IPS DF 6.9 (cell line): ENCODE measurements at places on chromosomes 4 and X.

DNA sequence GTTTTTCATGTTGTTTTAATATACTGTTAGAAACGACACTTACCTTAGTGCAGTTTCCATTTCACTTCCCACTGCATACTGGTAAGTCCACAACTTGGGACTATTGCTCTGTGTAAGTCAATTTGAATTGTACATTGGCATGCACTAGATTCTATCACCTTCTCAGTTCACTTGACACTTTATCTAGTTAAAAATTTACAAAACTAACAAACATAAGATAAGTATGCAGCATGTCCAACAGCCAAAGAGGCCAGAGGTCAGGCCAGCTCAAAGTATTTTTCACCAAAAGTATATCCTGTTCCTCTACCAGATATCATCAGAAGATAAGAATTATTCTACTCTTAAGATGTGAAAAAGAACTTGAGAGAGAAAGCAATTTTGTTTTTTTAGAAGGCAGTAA is 75.9 kb downstream of the QRFPR start:
- no peak for DNase-seq

GRCh38 chr4:183412821-183413220 is 31.6 kb upstream of the CDKN2AIP start:
- DNase-seq, result no peak

DNA sequence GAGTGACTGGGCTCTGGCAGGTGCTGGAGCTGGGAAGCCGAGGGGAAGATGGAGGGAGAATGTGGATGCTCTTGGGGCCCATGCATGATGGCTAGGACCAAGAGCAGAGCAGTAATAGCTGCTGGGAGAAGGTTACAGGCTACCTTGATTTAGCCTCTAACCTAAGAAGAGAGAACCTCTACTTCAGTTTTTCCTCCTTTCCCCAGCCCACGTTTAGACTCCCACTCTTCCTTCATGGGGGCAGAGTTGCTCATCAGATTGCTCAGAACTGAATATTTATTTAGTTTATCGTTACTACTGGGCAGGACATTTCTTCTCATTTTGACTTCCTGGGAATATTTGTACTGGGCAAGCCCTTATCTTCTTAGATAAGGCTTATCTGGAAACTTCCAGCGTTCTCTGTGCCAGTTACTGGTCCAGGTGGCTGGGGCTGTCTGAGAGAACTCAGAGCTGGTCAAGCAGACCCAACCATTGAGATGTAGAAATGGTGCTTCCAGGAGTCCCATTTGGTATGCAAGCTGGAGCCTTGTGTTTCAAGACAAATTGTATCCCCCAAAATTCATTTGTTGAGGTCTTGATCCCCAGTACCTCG is 442.9 kb upstream of the BOD1L1 start:
- no peak for DNase-seq

DNA sequence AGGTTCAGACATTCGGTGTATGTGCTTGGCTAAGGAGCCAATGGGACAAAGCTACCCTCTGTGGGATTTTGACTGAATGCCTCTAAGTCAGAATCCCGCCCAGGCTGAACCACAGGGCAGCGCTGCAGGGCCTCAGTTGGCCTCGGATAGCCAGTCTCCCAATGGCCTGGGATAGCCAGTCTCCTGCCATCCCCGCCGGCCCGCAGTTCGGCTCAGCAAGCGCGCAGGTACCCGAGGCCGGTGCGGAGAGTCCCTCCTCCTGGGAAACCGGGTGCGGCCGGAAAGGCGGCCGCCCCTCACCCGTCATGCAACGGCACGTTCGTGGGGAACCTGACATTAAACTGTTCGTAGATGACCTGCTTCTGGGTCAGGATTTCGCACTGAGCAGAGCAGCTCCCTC is 16.1 kb downstream of the PPEF2 start:
- no peak for DNase-seq

GRCh38 chr4:187416216-187416615 is 579.4 kb upstream of the ZFP42 start:
- DNase-seq, result no peak

DNA sequence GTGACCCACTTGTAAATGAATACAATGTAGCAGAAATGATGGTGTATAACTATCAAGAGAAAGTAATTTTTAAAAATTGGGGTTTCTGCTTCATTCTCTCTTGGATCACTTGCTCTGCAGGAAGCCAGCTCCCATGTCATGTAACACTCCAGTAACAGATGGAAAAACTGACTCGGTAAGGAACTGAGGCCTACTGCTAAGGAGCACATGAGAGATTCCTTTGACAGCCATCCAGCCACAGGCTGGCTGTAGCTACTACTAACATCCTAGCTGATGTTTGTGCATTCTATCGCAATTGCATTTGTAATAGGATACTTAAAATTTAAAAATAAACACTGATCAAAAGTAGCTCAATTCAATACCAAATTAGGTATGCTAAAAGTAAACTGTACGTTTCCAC is 102.3 kb upstream of the MAB21L2 start:
- DNase-seq, result no peak

DNA sequence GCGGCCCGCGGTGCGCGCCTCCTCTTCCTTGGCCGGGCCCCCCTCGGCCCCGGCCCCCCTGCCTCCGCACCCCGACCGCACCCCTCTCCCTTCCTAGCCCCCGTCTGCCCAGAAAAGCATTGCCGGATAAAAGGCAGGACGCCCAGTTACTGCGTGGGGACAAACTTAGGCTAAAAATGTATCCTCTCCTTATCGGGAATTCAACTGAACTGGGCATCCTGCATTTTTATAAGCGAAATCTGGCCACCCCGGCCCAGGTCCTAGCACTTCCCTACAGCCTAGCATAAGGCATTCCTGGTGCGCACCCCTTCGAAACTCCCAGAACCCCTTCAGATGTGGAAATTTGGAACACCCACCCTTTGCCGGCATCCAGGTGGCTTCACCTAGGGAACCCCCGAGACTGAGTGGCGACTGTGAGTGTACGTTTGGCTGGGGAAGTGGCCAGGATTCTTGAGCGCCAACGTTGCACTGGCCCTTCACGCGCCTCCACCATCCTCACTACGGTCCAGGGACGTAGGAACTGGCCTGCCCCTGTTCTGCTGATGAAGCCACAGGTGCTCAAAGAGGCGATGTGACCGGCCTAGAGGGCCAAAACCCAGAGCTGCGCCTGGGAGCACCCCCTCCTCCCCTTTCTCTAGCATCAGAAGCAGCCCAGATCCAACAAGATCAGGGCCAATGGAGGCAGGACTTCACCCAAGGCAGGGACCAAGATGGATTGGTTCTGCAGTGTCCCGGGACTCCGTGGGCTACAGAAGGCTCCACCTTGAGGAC is 5.7 kb upstream of the RNF4 start:
- DNase-seq, result no peak

GRCh38 chr4:109665783-109666485 is 37.3 kb downstream of the CASP6 start:
- DNase-seq, result no peak

DNA sequence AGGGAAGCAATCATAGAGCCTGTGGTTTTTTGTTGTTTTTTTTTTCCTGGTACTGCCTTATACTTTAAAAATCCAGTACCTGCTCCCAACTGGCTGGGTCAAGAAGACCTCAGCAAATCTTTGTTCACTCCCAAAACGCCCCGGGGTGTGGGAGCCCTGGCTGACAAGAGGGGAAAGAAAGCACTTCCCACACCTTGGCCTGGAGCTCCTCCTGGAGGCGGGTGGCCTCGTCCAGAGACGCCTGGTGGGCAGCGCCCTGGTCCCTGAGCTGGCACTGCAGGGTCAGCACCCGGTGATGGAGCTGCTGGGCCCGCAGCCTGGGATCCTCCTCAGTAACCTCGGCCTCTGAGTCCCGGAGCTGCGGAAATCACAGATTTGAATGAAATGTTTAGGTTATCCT is 38.2 kb downstream of the C4orf50 start:
- DNase-seq, result no peak

DNA sequence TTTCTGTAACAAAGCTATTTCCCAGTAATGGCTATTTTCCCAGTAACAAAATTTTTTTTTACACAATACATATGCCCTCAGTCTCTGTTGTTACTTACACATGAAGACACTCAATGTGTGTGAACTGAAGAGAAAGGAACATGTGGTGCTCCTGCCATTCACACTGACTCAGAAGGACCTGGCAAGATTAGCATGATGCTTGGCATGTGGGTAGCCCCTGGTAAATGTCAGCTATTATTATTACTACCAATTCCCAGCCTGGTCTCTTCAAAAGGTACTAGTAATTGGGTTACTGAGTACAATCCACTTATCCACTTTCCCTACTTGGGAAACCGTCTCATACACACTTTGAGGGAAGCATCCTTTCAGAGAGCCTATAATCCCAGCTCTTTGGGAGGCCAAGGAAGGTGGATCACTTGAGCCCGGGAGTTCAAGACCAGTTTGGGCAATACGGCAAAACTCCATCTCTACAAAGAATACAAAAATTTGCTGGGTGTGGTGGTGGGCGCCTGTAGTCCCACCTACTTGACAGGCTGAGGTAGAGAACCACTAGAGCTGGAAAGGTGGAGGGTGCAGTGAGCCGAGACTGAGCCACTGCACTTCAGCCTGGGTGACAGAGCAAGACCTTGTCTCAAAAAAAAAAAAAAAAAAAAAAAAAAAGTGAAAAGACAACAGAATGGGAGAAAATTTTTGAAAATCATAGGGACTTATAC is 14.6 kb downstream of the RBBP7 start:
- no peak for DNase-seq

- DNase-seq, result no peak
These were observed 73.9 kb upstream of the DIPK2B start for GRCh38 chrX:45274576-45274975.

GRCh38 chr4:159562366-159562765 is 459.5 kb downstream of the RAPGEF2 start:
- no peak for DNase-seq

- DNase-seq, result no peak
These were observed 53.8 kb upstream of the LNX1 start for GRCh38 chr4:53645108-53645507.

- DNase-seq, result no peak
These were observed 79.1 kb downstream of the AMOT start for GRCh38 chrX:112761242-112762207.

- DNase-seq, result no peak
These were observed 31.5 kb downstream of the SEPTIN6 start for GRCh38 chrX:119661486-119661885.

DNA sequence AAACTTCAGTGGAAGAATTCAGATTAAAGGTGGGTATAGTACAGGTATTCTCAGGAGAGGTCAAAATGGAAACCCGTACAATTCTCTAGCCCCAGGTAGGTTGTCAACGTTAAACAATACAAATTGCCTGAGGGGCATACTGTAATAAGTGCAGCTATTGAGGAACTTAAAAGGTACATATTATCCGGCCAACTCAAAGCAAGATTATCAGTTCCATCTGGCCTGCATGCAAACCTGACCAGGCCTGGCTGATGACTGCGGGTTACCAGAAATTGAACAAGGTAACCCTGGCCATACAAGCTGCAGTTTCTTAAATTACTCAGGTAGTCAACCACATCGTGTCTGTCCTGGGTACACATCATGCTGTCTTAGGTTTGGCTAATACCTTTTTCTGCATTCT is 12.3 kb upstream of the ZNF630 start:
- DNase-seq, result no peak

GRCh38 chrX:154661170-154661569 is 7.8 kb upstream of the CTAG2 start:
- no peak for DNase-seq

DNA sequence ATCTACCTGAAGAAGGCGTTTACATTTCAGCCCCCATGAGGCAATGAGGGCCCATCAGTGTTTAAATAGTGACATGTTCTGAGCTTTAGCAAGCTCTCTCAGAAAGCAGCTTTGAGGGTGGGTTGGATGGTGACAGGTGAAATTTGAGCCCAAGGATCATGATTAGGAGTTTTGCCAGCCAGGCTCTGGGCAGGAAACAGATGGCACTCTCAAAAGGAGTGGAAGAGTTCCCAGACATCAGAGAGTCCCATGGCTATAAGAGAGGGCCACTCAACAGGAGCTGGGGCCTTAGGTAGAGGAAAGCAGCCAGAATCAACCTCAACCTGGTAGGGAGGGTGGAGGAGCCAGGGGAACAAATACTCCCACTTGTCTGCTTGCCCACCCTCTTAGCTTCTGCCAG is 499.8 kb downstream of the MID1IP1 start:
- DNase-seq, result no peak

GRCh38 chr4:75557696-75558095 is 1.8 kb downstream of the ODAPH start:
- no peak for DNase-seq

GRCh38 chr4:128868758-128869157 is 59.3 kb downstream of the JADE1 start:
- no peak for DNase-seq

DNA sequence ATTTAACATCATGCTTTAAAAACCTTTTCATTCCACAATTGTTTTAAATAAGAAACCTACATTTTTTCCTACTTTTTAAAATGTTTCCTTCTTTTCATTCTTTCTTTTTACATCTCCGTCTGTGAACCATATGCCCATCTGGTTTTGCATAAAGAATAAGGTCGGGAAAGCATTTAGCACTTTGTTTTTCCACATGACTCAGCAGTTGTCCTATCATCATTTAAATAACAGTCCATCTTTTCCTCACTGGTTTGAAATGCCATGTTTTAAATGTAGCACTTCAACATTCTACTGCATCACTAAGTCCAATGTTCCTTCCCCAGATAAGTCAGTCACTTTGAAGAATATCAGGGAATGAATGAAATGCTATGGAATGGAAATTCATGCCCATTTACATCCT is 128.4 kb downstream of the SH3RF1 start:
- DNase-seq, result no peak

- no peak for DNase-seq
These were observed 7.4 kb upstream of the PGRMC1 start for GRCh38 chrX:119228512-119229252.

GRCh38 chr4:54548098-54548620 is 109.6 kb upstream of the KIT start:
- no peak for DNase-seq

- no peak for DNase-seq
These were observed 323.2 kb downstream of the IL1RAPL1 start for GRCh38 chrX:28910487-28910886.
